ENCODE measurements at places on chromosomes 5 and 9. TPM values are rescaled to one million over a fixed set of nuclear protein-coding genes. Genes with fewer than 3 reads are reported as not detected.

- no peak for DNase-seq
These were observed 74.8 kb downstream of the MACIR start for GRCh38 chr5:103333376-103333775.

DNA sequence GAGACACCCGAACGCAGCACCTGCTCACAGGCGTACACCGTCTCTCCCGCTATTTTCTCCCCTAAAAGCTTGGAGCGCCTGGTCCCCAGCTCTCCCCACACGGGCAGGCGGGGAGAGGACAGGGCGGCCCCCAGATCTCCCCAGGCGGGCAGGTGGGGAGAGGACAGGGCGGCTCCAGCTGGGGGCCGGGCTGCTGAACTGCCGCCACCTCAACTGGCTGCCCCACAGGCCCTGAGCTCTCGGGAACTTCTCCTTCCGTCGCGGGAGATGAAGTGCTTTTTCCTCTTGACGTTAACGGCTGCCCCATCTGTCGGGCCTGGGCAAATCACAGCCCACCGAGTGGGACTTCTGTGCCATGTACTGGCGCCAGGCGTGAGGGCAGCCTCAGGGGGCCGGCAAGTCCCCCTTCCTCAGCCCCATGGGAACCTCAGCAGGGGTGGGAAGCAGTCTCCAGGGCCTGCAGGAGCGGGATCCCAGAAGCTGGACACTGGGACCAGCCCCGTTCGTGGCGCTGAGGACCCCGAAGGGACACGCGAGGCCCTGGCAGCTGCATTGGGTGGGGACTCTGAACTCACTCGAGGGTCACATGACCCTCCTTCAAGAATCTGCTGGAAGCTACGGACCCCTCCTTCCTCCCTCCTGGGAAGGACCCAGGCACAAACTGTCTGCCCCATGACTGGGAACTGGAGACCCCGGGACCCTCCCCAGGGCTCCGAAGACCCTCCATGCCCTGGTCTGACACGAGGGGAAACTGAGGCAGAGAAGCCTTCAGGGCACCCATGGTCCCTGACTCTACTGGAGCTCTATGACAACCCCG lies 5.7 kb upstream of the EGFL7 start:
- DNase-seq: no peak

GRCh38 chr9:101025940-101026339 lies 2.6 kb upstream of the PLPPR1 start:
- no peak for DNase-seq

DNA sequence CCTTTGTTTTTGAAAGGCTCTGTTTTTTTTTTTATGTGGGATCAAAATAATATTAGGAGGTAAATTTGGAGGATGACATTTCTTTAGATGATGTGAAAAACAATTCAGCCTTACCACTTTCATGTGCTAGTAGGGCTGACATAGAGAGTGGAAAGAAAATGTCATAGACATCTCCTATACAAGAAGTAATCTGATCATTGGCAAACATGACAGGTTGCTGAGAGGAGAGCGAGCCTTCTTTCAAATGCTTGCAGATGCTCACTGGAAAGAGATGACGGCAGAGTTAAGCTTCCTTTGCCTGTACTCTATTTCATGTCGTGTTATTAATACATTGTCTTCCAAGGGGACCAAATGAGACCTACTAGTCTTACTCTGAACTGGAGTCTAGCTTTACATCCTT lies 160.1 kb upstream of the DAP start:
- no peak for DNase-seq

NR3C1 gene
- total RNA-seq: 14.2 TPM

SHC3 gene
- 0.25 TPM for total RNA-seq

DNA sequence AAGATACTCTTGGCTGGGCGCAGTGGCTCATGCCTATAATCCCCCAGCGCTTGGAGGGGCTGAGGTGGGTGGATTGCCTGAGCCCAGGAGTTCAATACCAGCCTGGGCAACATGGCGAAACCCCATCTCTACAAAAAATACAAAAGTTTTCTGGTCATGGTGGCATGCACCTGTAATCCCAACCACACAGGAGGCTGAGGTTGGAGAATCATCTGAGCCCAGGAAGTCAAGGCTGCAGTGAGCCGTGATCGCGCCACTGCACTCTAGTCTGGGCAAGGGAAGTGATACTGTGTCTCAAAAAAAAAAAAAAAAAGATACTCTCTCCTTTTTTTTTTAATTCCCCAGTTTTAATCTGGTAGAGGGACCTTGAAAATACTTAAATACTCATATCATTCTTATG lies 15.0 kb downstream of the ANKRD33B start:
- no peak for DNase-seq

DNA sequence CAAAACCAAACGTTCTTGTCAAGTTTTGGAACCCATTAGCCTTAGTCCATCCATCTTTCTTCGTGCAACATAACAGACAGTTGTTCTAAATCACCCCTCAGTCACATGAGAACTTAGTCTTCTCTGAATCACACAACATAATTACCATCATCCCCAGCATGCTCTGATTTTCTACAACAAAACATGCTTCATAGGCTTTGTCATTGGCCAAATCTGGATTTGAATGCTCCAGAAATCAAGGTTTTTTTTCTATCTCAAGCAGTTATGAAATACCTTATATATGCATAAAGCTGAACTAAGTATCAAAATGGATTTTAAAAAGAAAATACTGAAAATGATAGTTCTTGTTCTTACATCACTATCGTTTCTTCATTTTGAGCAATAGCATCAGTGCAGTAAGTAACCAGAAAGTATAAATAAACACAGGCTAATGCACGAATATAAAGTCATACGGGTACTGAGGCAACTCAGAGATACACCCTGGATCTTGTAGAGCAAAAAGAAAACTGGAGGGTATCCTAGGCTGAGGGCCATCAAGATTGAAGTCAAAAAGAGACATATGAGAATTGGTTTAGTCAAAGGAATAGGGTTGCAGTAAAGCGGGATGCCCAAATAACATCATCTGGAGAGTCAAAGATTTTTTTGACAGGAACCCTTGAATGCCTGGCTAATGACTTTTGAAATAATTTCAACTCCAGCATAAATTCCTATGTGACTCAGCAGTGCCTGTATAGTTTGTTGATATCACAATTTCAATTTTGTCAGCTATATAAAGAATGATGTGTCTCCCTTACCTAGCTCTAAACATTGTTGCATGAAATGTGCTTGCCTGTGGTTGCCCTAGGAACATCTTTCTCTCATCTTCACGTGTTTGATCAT lies 164.7 kb downstream of the ADAMTSL1 start:
- DNase-seq: no peak

DBH gene
- not detected for total RNA-seq

GRCh38 chr5:180338001-180338707 lies 15.0 kb downstream of the GFPT2 start:
- no peak for DNase-seq

GABRA6 gene
- not detected for total RNA-seq

DNA sequence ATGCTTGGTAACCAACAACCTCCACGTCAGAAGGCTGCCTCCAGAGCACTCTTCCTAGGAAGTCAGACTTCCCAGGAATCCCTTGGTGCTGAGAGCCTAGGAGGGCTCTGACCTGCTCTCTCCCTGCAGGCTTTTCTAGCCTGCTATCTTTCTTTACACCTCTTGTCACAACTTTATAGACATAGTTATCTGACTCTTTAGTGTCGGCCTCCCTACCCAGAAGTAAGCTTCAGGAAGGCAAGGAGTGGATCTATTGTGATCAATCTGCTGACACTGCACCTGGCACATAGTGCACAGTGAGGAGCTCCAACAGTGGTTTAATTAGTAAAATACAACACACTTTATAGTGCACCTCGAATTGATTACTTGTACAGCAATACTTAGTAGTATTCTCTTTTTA lies 2.3 kb downstream of the AFAP1L1 start:
- DNase-seq: peak; percentile 25

GRCh38 chr9:68780720-68781119 lies 75.7 kb downstream of the PIP5K1B start:
- no peak for DNase-seq

GRCh38 chr5:14184725-14185124 lies 41.6 kb downstream of the TRIO start:
- DNase-seq: no peak

GRCh38 chr5:17317473-17317872 lies 100.0 kb downstream of the BASP1 start:
- DNase-seq: no peak

DNA sequence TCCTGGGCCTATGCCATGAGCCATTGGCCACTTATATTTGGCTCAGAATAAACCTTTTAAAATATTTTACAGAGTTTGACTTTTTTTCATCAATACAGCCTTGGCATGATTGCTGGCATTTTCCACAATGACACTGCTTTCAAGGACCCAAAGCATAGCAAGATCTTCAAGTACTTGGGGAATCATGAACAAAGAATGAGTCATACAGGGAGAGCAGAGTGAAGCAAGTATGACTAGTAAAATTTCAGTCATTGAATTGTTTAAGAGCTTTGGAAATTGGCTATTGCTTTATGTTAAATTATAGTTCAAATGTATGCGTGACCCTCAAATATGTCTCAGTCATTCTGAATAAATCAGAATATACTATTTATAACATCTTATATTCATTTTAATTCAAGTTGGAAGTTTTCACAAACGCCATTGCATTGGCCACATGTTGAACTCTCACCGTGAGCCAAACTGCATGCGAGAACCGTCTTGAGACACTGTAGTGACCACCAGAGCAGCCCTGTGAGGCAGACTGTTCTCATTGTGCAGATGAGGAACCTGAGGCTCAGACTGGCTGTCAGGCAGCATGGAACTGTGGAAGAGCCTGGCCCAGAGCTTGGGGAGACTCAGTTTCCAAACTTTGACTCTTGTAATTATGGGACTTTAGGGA lies 52.9 kb downstream of the GDNF start:
- no peak for DNase-seq

GRCh38 chr5:2557435-2557834 lies 194.0 kb downstream of the IRX2 start:
- no peak for DNase-seq

GRCh38 chr9:132214027-132214622 lies 52.3 kb downstream of the NTNG2 start:
- DNase-seq: no peak

IL17B gene
- not detected for total RNA-seq

IGFBPL1 gene
- 0.13 TPM for total RNA-seq

GRCh38 chr5:101897914-101898313 lies 398.2 kb downstream of the SLCO4C1 start:
- no peak for DNase-seq

GRCh38 chr5:96133341-96134079 lies 171.9 kb upstream of the ELL2 start:
- DNase-seq: no peak

PTTG1 gene
- 47.0 TPM for total RNA-seq

DNA sequence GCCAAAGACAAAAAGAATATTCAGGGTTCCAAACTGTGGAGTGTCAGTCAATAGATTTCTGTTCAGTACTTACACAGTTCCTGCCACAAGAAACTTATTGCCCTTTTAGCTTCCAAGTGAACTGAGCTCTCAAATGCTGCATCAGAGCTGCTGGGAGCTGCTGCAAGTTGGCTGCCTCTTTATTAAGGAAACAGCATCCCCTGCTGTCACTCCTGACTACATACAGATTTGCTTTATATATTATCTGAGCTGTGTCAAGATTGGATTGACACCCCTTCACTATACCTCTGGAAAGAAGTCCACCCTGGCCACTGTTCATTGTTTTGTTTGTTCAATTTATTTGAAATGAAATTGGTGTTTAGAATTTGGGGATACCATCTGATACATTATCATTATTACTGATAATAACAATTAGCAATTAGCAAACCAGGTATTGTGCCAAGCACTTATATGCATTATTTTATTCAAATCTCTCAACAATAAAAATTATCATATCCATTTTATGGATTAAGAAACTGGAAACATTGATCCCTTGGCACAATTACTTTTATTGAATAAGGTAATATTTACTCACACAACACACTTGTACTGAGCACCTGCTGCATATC lies 16.4 kb upstream of the C5orf58 start:
- DNase-seq: peak; percentile 80

TAF11L10 gene
- not detected for total RNA-seq

DNA sequence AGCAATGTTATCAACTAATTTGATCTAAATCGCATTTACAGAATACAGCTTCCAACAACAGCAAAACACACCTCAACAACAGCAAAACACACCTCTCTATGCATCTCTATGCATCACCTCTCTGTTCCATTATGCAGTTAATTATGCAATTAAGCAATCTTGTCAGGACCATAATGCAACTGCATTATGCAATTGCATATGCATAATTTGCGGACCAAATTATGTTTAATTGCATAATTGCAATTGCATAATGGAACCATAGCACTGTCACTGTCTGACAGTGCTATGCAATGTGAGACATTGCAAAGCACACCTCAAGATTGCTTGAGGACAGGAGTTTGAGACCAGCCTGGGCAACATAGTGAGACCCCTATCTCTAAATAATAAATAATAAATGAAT lies 80.4 kb upstream of the PRSS3 start:
- DNase-seq: no peak

FRMPD1 gene
- total RNA-seq: not detected

DNA sequence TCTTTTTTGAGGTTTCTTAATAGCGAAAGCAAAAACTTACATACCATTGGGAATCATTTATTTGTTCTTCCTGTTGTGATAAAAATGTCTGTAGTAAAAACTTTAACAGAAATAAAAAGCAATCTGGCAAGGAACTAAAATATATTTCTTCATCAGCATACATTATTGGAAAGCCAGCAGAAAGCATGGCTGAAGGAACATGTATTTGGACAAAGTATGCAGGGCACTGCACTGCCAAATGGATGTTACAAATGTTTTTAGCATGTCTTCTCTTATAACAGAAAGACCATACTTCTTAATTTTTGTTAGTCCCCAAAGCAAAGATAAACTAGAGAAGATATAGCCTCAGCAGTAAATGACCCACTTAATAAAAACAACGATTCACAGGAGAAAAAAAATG lies 80.5 kb downstream of the SMIM15 start:
- DNase-seq: no peak

ACER2 gene
- 5.0 TPM for total RNA-seq

GRCh38 chr5:140321796-140322195 lies 18.9 kb upstream of the PFDN1 start:
- DNase-seq: no peak

All from dermis microvascular lymphatic vessel endothelial cell (primary cell).